Activated CD8-positive, alpha-beta memory T cell treated with anti-CD3 and anti-CD28 coated beads, Interleukin-2, amount 50 U/mL, for 4 hours (primary cell): ENCODE measurements at places on chromosomes 2 and 18.

GRCh38 chr2:152585830-152586484 is 131.3 kb downstream of the PRPF40A start:
- DNase-seq: no peak

GRCh38 chr18:40469316-40469715 is 1485.7 kb upstream of the PIK3C3 start:
- no peak for DNase-seq

- DNase-seq: no peak
Observed at GRCh38 chr18:57208047-57208446, 61.2 kb downstream of the BOD1L2 start.

- no peak for DNase-seq
Observed at GRCh38 chr2:241888641-241889040, 19.1 kb downstream of the RTP5 start.
